ENCODE measurements at places on chromosomes 1 and 21. TPM values are rescaled to one million over a fixed set of nuclear protein-coding genes. Genes with fewer than 3 reads are reported as not detected.

The ATAD3A gene
- total RNA-seq: 18.5 TPM

- no peak for DNase-seq
These were observed 113.8 kb downstream of the CASZ1 start for GRCh38 chr1:10682449-10683309.

The NUF2 gene
- 0.59 TPM for total RNA-seq

The BMP8A gene
- 0.30 TPM for total RNA-seq

Measured in Right ventricle myocardium superior (tissue), 1 donor.